ENCODE measurements at places on chromosomes 13 and 19. TPM values are rescaled to one million over a fixed set of nuclear protein-coding genes. Genes with fewer than 3 reads are reported as not detected.

TEX26 gene
- total RNA-seq = not detected

USHBP1 gene
- 0.38 TPM for total RNA-seq

CLEC17A gene
- total RNA-seq = not detected

OLFM4 gene
- not detected for total RNA-seq

PDE4C gene
- total RNA-seq = 1.6 TPM

TINCR gene
- total RNA-seq = 0.60 TPM

ZNF865 gene
- total RNA-seq = 19.9 TPM

LHFPL6 gene
- total RNA-seq = 1.2 TPM

KL gene
- 0.93 TPM for total RNA-seq

CRLF1 gene
- total RNA-seq = 4.4 TPM

RDH8 gene
- not detected for total RNA-seq

EBI3 gene
- total RNA-seq = not detected

CBY2 gene
- total RNA-seq = not detected

CASP14 gene
- not detected for total RNA-seq

FAM216B gene
- not detected for total RNA-seq

ZNF99 gene
- total RNA-seq = not detected

CABP5 gene
- total RNA-seq = not detected

MIPEP gene
- total RNA-seq = 19.2 TPM

PINLYP gene
- 7.7 TPM for total RNA-seq
